ENCODE measurements at places on chromosomes 13 and 19.

GRCh38 chr19:7328647-7329046 is 20.1 kb upstream of the ARHGEF18 start:
- H3K27ac ChIP-seq = no peak overlapping the region
- H3K4me3 ChIP-seq = no peak overlapping the region
- H3K36me3 ChIP-seq = no peaks in the 10 kb centered on the region

GRCh38 chr13:21328201-21328600 is 130.9 kb downstream of the ZDHHC20 start:
- H3K27ac ChIP-seq = no peak overlapping the region
- peaks cover 12% of the 10 kb centered on the region for H3K4me1 ChIP-seq
- DNase-seq = no peak
- no peak overlapping the region for H3K4me3 ChIP-seq
- H3K36me3 ChIP-seq = no peaks in the 10 kb centered on the region

DNA sequence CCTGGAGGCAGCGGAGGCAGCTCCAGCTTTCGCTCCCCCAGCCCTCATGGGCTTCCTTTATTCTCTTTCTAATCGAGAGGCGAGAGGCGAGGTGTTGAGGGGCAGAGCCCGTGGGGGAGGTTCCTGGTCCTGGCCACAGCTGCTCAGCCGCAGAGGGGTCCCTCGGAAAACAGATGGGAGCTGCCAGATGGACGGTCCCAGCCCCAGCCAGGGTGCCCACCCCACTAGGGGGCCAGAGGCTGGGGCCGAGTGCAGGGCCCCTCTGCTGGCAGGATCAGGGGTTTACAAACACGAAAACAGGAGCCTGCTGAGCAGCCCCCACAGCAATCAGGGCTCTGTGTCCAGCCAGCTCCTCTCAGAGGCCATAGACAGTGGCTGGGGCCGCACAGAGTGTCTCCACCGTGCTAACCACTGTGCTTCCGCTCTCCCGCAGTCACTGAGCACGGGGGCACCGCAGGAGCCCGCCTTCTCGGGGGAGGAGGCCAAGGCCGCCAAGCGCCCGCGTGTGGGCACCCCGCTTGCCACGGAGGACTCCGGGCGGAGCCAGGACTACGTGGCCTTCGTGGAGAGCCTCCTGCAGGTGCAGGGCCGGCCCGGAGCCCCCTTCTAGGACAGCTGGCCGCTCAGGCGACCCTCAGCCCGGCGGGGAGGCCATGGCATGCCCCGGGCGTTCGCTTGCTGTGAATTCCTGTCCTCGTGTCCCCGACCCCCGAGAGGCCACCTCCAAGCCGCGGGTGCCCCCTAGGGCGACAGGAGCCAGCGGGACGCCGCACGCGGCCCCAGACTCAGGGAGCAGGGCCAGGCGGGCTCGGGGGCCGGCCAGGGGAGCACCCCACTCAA is 182.2 kb downstream of the KDM4B start:
- DNase-seq = no peak
- H3K27ac ChIP-seq = no peak overlapping the region
- H3K4me1 ChIP-seq = no peaks in the 10 kb centered on the region
- H3K36me3 ChIP-seq = peaks cover 57% of the 10 kb centered on the region

GRCh38 chr13:111390522-111391270 is 70.3 kb downstream of the TEX29 start:
- no peaks in the 10 kb centered on the region for H3K4me1 ChIP-seq
- no peak for DNase-seq
- no peak overlapping the region for H3K27ac ChIP-seq
- no peaks in the 10 kb centered on the region for H3K27me3 ChIP-seq
- no peaks in the 10 kb centered on the region for H3K36me3 ChIP-seq
- H3K4me3 ChIP-seq = no peak overlapping the region

DNA sequence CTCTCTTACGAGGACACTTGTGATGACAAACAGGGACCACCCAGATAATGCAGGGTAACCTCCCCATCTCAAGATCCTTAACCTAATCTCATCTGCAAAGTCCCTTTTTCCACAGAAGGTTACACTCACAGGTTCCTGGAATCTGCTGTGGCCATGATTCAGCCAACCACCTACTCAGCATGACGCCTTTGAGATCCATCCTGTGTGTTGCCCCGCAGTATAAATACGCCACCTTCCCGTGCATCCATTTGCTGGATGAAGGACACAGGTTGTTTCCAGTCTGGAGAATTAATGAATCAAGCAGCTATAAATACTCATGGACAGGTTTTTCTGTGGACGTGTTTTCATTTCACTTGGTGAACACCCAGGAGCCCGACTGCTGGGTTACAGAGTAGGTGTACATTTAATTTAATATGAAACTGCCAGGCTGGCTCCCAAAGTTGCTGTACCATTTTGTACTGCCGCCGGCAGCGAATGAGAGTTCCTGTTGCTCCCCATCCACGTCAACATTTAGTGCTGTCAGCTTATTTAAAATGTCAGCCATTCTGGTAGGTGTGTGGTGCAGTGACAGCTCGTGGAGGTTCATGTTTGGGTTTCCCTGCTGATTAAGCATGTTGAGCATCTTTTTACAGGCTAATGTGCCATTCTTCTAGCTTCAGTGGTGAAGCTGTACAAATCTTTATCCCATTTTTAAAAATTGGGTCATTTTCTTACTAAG is 40.2 kb downstream of the ELL start:
- peaks cover 64% of the 10 kb centered on the region for H3K4me1 ChIP-seq
- no peak for DNase-seq
- no peak overlapping the region for H3K4me3 ChIP-seq

Data from esophagus muscularis mucosa (tissue), 4 donors.